ENCODE measurements at places on chromosomes 7 and 10.

DNA sequence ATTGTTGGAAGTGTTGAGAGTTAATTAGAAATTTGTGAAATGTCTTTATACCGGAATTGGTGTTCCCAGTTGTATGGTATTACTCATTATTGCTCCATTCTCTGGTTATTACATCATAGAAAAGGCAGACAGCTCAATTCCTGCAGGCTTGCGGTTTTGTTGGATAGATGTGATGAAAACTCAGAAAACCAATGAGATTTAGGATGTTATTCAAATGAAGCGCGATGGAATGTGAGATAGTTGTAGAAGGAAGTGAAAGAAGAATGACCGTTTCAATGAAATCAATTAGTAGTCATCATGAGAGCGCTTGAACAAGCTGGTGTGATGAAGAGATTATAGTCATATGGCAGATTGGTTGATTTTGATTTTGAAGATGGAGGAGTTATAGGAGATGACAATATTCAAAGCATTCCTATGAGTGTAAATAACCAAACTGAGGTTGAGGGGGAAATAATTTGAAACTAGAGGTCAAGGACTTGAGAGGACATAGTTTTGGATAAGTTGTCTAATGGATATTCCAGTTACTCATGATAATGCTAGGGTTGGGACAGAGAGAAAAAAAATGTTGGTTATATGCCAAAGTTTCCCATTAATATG lies 991.5 kb downstream of the NRG3 start:
- DNase-seq, result peak; percentile 60

DNA sequence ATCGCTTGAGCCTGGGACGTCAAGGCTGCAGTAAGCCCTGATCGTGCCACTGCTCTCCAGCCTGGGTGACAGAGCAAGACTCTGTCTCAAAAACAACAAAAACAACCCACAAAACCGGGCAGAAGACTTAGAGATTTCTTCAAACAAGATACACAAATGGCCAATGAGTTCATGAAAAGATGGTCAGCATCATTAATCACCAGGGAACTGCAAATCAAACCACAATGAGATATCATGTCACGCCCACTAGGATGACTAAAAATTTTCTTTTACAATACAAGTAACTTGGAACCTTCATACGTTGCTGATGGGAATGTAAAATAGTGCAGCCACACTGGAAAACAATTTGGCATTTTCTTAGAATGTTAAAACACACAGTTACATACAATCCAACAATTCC lies 77.3 kb upstream of the GRID1 start:
- no peak for DNase-seq

GRCh38 chr7:146126767-146127509 lies 10.3 kb downstream of the CNTNAP2 start:
- DNase-seq, result no peak

DNA sequence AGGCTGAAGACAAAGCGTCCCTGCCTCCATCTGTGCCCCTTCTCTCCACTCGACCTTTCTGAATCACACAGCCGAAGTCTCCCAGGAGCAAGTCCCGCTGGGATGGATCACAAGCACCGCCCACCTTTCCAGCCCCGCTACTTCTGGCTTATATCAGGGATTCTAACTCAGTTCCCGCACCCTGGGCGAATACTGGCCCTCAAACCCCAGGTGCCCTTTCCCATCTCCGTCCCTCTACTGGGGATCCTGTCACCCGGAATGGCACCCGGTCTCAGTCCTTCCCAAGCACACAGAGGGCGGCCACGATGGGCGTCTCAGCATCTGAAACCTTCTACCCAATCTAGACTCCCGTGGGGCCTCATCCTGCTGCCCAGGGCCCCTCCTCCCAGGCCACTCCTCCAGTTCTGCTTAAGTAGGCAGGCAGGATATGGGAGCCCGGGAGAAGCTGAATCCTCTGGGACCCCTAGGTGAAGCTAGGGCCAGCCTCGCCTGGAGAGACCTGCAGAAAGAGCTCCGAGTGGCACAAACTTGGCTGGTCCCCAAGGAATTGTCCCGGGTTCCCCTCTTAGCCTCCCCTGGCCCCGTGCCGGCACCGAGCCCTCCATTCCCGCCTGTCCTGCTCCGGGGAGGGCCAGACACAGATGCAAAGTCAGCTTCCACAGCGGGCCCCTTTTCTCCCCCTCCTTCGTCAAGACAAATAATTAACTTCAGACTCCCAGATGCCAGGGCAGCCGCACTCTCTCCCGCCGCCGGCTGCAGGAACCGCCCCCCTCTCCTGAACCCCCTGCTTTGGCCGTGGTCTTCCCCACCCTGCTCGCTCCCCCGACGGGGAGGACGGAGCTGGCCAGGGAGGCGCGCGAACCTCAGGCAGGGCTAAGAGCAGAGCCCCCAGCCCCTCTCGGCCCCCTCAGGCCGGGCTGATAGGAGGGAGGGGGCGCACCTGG lies 612 bp downstream of the KCP start:
- DNase-seq, result peak; percentile 50

DNA sequence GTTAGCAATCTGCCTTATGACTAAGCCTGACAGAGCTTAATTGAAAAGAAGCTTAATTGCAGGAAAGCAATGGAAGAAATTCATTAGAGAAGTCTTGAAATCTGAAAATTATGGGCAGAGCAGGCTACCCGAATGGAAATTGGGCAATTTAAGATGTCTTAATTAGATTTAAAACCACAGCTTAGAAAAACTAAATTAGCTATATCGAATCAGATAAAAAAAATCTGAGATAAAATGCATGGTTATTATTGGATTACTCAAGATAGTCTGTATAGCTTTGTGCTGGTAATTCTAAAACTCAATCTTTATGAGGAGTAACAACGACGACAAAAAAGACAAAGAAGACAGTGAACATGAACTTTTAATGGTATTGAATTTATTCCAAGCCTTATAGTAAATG lies 248.1 kb upstream of the LRRN3 start:
- DNase-seq, result no peak

GRCh38 chr10:114301177-114301576 lies 62.1 kb downstream of the VWA2 start:
- DNase-seq, result no peak

- peak; percentile 21 for DNase-seq
These were observed 52.5 kb downstream of the CSGALNACT2 start for GRCh38 chr10:43190775-43191174.

DNA sequence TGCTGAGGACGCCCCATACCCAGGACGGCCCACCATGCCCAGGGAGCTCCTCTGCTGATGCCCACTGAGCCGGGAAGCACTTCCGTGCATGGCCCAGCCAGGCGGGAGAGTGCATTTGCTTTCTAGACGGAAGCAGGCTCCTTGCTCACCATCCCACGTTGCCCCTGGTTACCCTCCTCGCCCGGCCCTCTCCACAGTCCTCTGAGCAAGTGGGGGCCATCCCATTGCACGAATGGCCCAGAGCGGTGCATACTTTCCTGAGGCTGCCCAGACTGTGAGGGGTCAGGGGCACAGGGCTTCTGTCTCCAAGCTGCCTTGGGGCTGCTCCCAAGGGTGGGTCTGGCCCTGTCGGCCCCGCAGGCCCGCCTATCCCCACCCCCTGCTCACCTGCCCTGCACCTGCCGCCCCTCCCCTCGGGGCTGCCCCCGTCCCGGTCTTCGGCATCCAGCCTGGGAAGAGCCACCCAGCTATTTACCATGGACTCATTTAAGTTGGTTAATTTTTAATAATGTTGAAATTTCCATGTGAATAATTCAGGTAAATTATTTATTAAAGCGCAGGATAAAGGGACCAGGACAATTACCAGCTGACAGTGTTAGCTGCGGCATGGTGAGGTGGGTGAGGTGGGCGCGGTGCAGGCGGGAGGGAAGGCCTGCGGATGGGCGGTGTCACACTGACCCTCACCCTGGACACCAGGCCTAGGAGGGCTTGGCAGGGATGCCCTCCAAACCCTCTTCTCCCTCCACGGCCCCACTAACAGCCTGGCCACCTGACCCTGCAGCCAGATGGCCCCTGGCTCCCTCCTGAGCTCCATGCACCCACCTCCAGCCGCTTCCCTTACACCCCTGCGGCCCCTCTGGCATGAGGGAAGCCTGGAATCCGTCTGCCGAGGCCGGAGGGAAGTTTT lies 104.4 kb downstream of the MICALL2 start:
- DNase-seq, result no peak

DNA sequence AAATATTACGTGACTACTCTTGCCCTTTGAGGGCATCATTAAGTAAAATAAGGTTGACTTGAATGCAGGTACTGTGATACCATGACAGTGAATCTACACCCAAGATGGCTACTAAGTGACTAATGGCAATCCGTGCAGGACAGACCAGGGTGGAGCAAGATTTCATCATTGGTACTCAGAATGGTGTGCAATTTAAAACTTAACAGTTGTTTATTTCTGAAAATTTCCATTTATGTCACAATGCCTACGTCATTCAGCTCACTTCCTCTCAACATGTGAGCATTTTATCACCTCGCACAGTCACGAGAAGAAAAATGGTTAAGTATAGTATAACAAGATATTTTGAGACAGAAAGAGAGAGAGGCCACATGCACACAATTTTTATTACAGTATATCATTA lies 50.3 kb upstream of the MET start:
- peak; percentile 16 for DNase-seq

DNA sequence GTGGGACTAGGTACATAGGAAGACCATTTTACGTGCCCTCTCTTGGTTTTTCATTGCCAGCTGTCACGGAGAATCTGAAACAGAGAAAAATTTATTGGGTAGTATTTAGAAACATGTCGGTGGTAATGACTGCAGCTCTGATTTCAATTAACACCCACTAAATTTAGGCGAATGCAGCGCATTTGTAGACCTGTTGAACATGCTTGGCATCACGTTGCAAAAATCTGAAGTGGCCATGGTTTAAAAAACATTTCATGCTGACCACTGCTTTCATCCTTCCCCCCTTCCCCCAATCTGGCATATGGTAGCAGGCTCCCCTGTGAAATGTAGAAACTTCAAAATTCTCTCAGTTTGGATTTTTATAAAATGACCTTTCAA lies 34.0 kb downstream of the LRMDA start:
- no peak for DNase-seq

DNA sequence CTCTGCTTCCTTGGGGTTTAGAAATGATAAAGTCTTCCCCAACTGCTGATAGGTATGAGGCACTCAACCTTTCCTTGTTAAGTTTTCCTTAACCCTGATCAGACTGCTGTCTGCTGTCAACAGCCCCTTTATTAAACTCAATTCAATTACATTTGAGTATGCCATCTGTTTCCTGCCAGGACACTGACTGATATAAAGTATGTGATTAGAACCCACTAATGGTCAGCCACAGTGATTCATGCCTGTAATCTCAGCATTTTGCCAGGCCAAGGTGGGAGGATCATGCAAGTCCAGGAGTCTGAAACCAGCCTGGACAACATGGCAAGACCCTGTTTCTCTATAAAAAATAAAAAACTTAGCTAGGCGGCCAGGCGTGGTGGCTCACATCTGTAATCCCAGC lies 18.1 kb downstream of the BAZ1B start:
- DNase-seq, result no peak

- DNase-seq, result peak; percentile 20
These were observed 39.8 kb downstream of the CDC123 start for GRCh38 chr10:12235796-12236195.

- DNase-seq, result peak; percentile 81
These were observed 6.2 kb upstream of the RRP12 start for GRCh38 chr10:97407211-97407951.

DNA sequence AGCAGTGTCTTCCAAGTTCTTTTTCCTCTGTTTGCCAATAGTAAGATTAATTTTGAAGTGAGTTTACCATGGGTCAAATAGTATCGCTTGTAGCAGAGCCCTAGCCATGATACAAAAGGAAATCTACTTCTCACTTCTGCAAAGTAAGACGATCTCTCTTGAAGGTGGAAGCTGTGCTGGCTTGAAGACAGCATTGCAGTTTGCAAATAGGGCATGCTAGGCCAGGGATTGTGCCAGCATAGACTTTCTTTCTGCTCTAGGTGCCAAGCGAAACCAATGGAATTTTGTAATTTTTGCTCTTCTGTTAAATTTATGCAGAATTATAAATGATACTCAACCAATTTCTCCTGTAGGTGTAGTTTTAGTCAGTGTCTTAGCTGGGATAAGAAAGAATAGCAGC lies 74.5 kb downstream of the SLC13A1 start:
- DNase-seq, result no peak

- no peak for DNase-seq
These were observed 1197.8 kb upstream of the SORCS1 start for GRCh38 chr10:108362296-108362695.

DNA sequence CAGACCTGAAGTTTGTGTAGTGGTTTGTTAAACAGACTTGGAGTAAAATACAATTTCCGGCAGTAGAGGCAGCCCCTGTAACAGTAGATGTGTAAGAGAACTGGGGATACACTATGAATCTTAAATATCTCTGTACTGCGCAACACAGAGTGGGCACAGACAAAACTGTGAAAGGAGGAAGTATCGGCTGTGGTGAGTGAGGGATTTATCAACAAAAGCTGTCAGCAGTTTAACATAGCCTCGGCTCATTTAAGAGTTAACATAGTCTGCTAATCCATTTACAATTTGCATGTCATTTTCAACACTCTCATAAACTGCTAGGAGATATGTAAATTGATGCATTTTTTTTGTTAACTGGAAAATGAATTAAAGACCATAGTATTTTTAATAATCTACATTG lies 225.2 kb downstream of the ZWINT start:
- no peak for DNase-seq

GRCh38 chr7:88200789-88201188 lies 19.0 kb downstream of the SRI start:
- no peak for DNase-seq

GRCh38 chr10:22495396-22495795 lies 150.1 kb downstream of the SPAG6 start:
- no peak for DNase-seq

GRCh38 chr7:114218283-114218682 lies 196.3 kb upstream of the FOXP2 start:
- no peak for DNase-seq

DNA sequence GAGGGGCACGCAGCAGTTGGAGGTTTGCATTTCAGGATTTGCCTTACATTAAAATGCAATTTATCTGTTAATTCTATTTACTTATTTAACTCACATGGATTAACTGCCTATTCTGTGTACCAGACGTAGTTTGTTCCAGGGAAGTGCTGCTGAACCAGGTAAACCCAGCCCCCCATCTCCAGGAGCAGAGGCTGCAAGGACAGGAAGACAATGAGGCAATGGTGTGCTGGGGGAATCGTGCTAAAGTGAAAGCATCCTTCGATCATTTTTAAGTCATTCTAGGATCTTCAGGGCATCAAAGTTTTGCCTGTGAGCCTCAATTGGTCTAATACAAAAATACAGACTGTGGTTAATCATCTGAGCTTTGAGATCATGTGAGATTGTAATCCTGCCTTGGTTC lies 166.4 kb downstream of the DNAJB6 start:
- no peak for DNase-seq

DNA sequence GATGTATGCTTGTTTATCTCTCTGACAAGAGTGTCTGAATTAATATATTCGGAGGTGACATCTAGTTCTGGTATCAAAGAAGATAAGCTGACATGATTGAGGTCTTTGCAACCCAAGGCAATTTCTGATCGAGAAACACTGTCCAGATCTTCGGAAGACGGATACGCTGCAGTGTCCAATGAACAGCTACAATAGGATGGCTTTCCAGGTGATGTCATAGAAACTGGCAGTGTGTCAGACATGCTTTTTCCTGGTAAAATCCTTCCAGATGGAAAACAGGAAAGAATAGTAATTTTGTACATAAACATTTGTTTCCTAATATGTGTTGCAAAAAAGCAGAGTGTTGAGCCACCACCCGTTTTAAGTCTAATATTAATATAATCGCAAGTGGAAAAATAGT lies 33.4 kb downstream of the VWDE start:
- peak; percentile 10 for DNase-seq

- peak; percentile 48 for DNase-seq
These were observed 61.3 kb downstream of the MICU1 start for GRCh38 chr10:72564596-72564995.

- DNase-seq, result no peak
These were observed 172.6 kb downstream of the TPST1 start for GRCh38 chr7:66377714-66378113.

Measured in fibroblast of villous mesenchyme (primary cell).